ENCODE measurements at places on chromosomes 1 and 21.

GRCh38 chr1:235826102-235826854 lies 40.4 kb downstream of the LYST start:
- DNase-seq: no peak

DNA sequence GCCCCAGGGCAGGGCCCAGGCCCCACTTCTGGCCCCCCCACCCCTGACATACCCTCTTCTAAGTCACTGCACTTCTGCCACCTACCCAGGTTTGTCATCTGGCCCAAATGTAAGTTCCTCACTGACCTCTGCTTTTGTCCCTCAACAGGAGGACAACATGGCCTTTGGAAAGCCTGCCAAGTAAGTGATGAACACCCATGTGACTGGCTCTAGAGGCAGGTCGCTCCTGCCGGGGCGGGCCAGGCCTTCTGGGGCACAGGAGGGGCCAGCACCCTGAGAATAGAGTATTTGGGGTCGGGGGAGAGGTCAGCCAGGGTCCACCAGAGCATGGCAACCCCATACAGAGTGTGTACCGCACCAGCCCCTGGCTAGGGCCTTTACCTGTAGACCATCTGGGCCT lies 9.9 kb upstream of the SYTL1 start:
- DNase-seq: no peak

- no peak for DNase-seq
Observed at GRCh38 chr21:34706337-34706736, 37.5 kb downstream of the CLIC6 start.

DNA sequence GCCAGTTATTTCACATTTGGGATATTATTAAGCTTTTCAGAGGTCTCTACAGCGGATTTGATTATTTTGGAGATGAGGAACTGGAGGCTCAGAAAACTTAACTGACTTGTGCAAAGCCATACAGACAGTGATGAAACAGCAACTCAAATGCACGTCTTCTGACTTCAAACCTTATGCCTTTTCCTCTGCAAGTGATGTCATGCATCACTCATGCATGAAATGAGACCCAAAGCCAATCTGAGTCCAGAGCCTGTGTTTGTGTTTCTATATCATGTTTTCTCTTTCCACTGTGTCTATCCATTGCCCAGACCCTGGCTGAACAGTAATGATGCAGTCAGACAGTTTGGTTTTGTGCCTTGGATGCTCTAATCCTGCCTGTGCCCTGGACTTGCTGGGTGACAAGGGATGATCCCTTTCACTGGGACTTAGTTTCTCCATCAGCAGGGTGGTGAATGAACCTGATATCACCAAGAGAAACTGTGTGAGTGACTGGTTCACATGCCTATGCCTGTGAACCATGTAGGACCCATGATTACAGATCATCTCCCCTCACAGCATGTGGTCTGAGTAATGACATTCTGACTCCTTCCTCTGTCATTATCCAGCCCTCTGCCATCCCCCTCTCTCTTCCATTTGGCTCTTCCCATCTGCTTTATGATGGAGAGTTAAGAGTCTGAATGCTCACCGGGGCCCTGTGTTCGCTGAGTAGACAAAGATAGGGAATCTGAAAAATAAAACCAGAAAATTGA lies 33.4 kb downstream of the SLAMF6 start:
- no peak for DNase-seq

DNA sequence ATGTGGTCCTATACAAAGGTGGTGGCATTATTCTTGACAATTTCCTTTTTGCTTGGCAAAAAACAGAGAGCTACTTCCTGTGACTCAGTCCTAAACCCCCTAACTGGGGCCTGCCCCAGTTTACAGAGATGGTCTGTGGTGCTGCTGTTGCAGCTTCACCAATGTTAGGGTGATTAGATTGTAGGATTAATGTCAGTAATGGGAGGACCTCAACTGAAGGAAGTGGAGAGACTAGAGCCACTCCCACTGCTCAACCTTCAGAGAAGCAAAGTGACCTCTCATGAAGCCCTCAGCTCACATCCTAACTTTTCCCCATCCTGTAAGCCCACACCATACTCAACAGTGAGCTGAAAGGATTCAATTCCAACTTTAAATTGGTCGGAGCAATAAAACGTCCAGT lies 3.6 kb downstream of the S100A6 start:
- no peak for DNase-seq

DNA sequence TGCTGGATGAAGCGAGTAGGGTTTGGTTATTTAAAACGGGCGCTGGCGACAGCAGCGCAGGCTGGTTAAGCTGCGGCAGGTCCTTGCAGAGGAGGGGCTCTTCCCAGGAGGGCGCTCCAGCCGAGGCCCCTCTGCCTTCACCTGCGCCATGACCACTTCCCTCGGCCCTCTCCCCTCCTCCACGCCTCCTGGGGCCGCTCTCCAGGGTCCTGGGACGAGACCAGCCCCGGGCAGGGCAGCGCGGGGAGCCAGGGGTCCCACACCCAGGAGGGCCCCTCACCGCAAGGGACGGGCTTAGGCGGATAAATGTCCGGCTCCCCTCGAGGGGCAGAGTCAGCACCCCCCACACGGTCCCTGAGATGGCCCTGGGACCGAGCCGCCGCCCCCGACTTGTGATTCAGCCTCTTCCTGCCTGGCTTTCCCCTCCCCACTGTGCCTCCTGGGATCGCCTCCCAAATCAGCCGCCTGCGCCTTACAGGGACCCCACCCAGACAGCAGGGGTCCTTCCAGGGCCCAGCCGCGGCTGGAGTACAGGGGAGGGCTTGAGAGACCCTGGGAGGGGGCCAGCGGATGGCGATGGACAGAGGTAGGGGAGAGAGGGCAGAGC lies 380.7 kb downstream of the MATN1 start:
- no peak for DNase-seq

DNA sequence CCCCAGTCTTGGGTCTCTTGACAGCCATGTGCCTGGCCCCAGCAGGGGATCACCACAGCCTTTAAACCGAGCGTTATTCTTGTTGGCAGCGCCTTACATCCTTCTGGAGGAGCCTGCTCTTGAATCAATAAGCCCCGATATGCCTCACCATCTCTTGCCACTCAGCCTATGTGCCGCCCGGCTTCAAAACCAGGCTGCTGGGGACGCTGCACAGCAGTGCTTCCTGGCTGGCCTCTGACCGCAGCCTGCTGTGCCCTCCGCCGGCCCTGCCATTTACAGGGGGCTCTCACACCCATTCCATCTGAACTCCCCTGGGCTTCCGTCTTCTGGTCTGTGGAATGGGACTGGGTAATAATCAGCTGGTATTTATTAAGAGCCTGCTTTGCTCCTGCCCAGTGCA lies 3.0 kb upstream of the PEX10 start:
- DNase-seq: no peak

- no peak for DNase-seq
Observed at GRCh38 chr1:108569097-108569728, 9.3 kb downstream of the EEIG2 start.

DNA sequence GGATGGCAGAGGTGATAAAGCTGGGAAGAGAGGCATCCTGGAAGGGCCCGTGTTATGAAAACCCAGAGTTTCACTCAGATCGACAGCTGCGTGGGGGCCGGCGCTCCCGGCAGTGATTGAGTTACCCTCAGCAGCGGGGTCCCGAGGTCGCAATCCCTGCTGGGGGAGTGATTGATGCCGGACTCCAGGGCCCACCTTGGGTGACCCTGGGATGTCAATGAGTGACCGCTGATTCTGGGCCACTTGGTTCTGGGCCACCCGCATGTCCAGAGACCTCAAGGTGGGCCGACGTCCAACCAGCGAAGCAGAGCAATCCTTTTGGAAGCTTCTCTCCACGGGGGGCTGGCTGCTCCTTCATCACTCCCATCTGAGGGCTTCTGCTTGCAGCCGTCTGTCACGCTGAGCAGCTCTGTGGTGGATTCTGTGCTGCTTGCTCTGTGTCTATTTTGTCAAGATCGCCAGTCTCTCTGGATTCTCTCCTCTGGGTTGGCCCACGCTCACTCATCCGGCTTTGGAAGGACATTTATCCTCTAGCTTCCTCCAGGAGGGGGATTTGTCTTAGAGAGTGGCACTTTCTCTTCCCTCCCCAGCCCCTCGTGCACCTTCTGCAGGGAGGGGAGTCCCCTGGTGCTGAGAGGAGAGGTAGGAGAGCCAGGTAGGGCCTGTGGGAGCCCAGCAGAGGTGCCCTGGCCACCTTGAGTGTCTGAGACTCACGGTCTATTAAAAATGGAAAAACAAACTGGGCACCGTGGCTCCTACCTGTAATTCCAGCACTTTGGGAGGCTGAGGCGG lies 110.9 kb upstream of the C1orf174 start:
- DNase-seq: no peak

Data from hepatocyte (in vitro differentiated cells).